BE2C (cell line): ENCODE measurements at places on chromosomes 4 and X.
A peak's percentile ranks its signal among the peaks of the same experiment; 100 is the strongest.

- no peak for DNase-seq
Measured at GRCh38 chr4:89482251-89482650, 174.7 kb upstream of the GPRIN3 start.

DNA sequence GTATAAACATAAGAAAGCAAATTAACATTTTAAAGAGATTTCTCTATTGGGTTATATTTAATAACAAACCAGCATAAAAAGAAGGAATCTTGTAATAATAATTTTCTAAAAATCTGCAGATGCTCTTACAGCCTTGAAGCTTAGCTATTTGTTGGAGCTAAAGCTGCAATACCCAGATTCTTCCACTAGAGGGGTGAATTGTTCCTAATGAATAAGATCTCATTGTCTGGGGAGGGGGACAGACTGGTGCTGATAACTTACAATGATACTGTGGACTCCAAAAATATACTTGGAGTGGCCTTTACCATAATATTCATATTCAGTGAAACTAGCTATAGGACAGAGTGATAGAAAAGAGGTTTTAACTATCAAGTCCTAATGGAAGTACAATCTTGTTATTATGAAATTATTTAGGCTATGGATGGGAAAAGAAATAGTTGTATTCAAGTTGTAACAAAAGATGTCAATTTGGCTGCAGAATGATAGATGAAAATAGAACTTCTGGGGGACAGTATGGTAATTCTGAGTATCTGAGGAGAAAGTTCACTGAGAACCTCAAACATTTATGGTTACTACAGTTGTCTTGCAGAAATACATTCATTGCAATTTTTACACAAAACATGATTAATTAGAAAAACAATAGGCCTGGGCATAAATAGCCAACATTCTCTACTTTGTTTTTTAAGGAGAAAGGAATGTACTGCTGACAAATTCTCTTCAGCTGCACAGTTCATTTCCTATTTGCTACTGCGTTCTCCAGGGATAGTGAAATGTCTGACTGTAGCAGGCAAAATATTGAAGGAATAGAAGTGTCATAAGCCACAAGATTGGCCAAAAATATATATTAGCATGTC is 443.3 kb downstream of the GBA3 start:
- DNase-seq = peak; percentile 41

DNA sequence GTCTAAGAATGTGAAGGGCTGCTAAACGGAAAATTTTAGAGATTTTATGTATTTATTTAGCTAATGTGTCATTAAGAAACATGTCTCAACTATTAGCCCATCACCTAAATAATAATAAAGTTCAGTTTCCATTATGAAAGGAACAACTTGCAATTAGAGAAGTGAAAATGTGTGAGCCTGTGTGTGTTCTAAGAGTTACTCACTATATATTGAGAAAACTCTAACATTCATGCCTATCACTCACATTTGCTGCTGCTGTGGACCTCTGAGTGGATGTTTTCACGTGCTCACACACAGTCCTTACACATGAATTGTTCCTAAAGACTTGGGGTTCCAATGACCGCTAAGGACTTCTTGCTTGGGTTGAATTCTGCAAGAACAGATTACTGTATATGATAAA is 364.0 kb downstream of the TMA16 start:
- DNase-seq = no peak

- no peak for DNase-seq
Measured at GRCh38 chr4:56220261-56220660, 167.0 kb downstream of the AASDH start.

DNA sequence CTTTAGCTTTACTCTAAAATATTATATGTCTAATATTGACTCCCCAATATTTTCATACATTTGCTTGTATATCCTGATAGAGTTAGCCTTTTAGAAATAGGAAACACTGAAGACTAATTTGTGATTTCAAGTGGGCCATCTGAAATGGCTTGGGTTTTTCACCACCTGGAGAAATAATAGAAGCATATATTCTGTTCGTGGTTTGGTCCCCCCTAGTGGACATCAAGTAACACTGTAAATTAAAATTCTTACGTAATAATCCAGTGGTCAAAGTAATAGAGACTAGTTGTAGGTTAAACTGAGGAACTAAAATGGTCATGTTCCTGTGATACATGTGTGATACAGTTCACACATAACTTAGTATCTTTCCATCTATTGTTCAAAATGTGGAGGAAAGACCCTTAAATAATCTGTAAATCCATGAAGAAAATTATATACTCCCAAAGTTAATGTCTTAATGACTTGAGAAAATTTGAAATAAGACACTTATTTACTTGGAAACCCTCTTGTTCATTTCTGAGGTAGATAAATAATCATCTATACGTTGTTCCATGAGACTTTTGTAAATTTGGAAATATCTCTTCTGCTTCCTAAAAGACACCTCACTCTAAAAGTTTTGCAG is 79.8 kb upstream of the SMARCAD1 start:
- no peak for DNase-seq

DNA sequence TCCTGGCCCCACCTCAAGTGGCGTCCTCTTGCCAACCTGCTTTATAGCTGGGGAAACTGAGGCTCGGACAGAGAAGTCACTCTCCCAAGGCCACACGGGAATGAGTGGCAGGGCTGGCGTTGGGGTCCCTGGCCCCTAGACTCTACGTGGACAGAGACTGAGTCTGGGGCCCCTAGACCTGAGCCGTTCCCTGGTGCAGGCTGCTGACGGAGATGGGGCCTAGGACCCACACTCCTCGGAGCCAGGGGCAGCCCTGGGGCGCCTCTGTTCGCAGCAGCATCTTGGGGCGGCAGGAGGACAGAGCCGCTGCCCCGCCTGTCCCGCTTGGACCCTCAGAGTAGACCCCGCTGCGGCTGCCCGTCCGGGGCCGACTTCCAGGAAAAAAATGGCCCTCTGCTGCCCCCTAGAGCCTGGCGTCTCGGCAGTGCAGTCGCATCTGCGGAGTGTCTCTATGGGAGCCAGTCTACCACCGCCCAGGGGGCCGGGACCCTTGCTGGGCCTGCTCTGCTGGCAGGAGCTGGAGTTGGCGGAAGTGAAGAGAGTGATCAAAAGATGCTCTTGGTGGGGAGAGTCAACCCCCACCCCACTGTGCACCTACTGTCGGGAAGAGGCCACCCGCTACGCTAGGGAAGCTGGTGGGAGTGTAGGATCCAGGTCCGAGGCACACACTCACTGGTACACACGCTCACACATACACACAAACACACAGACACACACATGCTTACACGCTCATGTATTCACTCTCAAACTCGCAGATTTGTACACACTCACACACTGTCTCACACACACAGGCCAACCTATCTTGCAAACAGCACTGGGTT is 220.1 kb downstream of the AFAP1 start:
- DNase-seq = peak; percentile 89

- DNase-seq = no peak
Measured at GRCh38 chrX:95628796-95629195, 1055.8 kb upstream of the DIAPH2 start.
